ENCODE measurements at places on chromosomes 2 and 18. TPM values are rescaled to one million over a fixed set of nuclear protein-coding genes. Genes with fewer than 3 reads are reported as not detected.

Gene FABP1
- total RNA-seq, result not detected

Gene PSMA8
- total RNA-seq, result not detected

Gene DLX1
- not detected for total RNA-seq

Gene IDH1
- total RNA-seq, result 76.6 TPM

Gene ALPI
- total RNA-seq, result not detected

Gene DHRS9
- not detected for total RNA-seq

Gene PTPRN
- not detected for total RNA-seq

Gene SNED1
- total RNA-seq, result 33.4 TPM

Gene CD8B2
- not detected for total RNA-seq

DNA sequence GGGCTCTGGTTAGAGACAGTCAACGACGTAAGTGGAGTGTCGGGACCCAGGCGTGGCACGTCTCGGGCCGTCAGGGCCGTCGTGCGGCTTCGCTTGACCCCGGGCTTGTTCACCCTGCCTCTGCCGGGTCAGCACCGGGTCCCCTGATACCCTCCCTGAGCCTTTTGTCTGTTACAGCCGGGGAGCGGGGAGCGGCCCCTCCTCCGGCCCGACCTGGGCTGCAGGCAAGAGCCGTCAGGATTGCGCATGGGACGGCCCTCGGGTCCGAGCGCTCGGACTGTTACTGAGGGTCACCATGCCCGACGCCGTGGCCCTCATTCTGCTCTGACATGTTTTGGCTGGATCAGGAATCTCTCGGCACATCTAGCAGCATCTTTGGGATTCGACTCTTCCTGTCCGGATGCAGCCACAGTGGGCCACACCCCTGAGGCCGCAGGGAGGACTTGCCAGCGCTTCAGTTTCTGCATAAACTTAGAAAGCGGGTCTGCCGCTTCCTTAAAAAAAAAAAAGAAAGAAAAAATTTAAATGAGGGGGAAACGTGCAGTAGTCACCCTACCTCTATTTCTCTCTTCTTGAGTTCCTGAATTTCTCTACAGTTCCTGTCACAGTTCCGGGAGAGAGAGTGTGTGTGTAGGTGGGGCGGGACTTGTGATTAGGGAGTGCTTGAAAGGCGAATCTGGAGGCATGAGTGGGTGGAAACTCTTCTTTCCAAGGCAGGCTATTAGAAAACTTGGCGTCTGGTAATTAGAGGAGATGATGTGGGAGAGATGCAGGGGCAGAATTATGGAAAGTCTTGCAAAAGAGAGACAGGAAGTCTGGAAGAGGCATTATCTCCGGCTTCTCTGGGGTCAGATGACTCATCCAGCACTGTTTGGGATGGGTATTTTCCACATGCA lies 909 bp downstream of the TMEM87B start:
- peak; percentile 67 for DNase-seq
- no peaks in the 10 kb centered on the region for H3K27me3 ChIP-seq
- H3K36me3 ChIP-seq, result no peaks in the 10 kb centered on the region
- H3K4me1 ChIP-seq, result peaks cover 8% of the 10 kb centered on the region

GRCh38 chr18:27185025-27185763 lies at the start of gene CHST9:
Gene CHST9 (minus strand): TSS chr18:27185308. CDS start chr18:27142809, 42,499 bp downstream.
- H3K27ac ChIP-seq, result no peak within 1 kb of the TSS
- no peaks in the 10 kb centered on the region for H3K36me3 ChIP-seq
- DNase-seq, result no peak
- no peaks in the 10 kb centered on the region for H3K27me3 ChIP-seq
- H3K4me3 ChIP-seq, result peak within 1 kb of the TSS; percentile 9

- H3K27ac ChIP-seq, result no peak overlapping the region
- no peaks in the 10 kb centered on the region for H3K4me1 ChIP-seq
- H3K4me3 ChIP-seq, result no peak overlapping the region
- no peaks in the 10 kb centered on the region for H3K36me3 ChIP-seq
- DNase-seq, result no peak
Observed at GRCh38 chr2:16031848-16032159, 91.5 kb downstream of the MYCN start.

- H3K4me3 ChIP-seq, result no peak overlapping the region
- H3K27me3 ChIP-seq, result no peaks in the 10 kb centered on the region
- no peak for DNase-seq
- H3K36me3 ChIP-seq, result no peaks in the 10 kb centered on the region
- H3K4me1 ChIP-seq, result no peaks in the 10 kb centered on the region
Observed at GRCh38 chr2:135168204-135168856, 116.2 kb downstream of the RAB3GAP1 start.

DNA sequence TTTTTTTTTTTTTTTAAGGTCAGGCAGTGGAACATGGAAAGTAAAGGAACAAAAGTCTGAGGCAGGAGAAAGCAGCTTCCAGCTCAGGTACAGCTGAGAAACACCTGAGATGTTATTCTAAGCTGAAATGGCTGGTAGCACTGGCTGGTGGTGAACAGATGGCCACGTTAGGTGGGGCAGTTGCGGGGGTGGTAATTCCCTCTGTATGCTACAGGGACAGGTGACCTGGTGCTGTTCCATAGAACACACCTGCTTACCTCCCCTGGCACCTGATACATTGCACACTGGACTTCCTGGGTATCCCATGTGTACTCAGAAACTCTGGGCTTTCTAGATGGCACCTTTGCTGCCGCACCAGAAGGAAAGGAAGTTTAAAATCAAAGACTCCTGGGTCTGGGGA lies 333.3 kb downstream of the SLC8A1 start:
- no peaks in the 10 kb centered on the region for H3K4me1 ChIP-seq
- H3K36me3 ChIP-seq, result no peaks in the 10 kb centered on the region
- no peak overlapping the region for H3K4me3 ChIP-seq
- no peak overlapping the region for H3K27ac ChIP-seq

DNA sequence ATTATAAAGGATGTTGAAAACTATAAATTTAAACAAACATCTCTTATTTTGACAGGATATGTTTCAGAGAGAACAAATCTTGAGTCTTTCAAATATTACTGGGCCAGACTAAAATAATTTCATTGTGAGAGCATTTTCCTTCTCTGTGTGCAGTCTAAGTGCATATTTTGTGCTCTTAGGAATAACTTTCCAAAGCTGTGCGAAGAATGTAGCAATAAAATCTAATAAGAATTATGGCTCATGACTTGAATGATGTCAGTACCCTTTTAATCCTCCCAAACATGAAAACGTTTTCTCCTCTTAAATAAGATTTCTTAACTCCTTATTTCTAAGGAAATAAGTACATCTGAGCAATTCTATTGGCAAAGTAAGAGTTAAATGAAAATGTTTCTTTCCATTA lies 76.2 kb upstream of the EFEMP1 start:
- no peaks in the 10 kb centered on the region for H3K27me3 ChIP-seq
- H3K4me3 ChIP-seq, result no peak overlapping the region

DNA sequence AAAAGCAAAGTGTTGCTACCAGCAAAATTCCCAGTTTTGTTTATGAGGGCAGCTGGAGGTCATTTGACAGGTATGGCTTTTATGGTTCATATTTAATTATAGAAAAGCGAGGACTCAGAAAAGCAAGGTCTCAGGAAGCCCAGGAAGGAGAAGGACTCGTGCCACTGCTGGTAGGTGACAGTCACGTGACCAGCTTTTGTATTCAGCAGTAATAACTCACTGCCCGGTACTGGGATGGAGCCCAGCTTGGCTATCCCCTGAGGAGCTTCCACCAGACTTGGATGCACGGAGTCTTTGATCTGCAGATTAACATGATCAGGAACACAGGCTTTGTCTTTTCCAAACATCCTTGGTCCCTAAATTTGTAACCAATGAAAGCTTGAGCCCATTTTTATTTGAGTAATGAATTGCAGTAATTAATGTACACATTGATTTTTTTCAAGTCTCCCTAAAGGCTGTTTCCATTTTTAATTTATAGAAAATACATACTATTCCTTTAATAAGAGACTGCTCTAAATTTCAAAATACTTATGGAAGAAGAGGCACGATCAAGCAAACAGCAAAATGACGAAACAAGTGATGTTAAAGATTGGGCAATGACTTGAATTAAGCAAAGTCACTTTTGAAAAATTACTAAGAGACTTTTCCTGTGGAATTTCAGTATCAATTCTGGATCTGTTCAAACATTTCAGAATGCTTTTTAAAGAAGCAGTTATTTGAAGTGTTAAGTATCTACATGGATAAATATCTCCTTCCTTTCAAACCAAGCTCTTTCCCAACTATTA lies 251.7 kb upstream of the HNRNPA3 start:
- H3K36me3 ChIP-seq, result no peaks in the 10 kb centered on the region
- DNase-seq, result no peak
- no peak overlapping the region for H3K27ac ChIP-seq
- H3K4me1 ChIP-seq, result no peaks in the 10 kb centered on the region

- H3K27me3 ChIP-seq, result no peaks in the 10 kb centered on the region
- no peak overlapping the region for H3K27ac ChIP-seq
- DNase-seq, result no peak
- no peaks in the 10 kb centered on the region for H3K36me3 ChIP-seq
- no peaks in the 10 kb centered on the region for H3K4me1 ChIP-seq
Observed at GRCh38 chr2:191661097-191661924, 16.6 kb upstream of the NABP1 start.

GRCh38 chr2:132547090-132547687 lies 122.8 kb downstream of the LYPD1 start:
- no peak overlapping the region for H3K4me3 ChIP-seq
- H3K4me1 ChIP-seq, result no peaks in the 10 kb centered on the region
- no peak overlapping the region for H3K27ac ChIP-seq
- DNase-seq, result peak; percentile 24

GRCh38 chr18:45463451-45463850 lies 151.8 kb upstream of the SLC14A2 start:
- H3K4me1 ChIP-seq, result peaks cover 1% of the 10 kb centered on the region
- no peak overlapping the region for H3K27ac ChIP-seq
- DNase-seq, result no peak
- H3K4me3 ChIP-seq, result no peak overlapping the region
- H3K27me3 ChIP-seq, result no peaks in the 10 kb centered on the region

Data from ovary (tissue), 10 donors.